ENCODE measurements at places on chromosomes 5 and 9.

GRCh38 chr5:59038798-59039295 lies 456.0 kb downstream of the RAB3C start:
- DNase-seq = no peak

- no peak for DNase-seq
Observed at GRCh38 chr5:143400541-143401226, 2.8 kb downstream of the NR3C1 start.

DNA sequence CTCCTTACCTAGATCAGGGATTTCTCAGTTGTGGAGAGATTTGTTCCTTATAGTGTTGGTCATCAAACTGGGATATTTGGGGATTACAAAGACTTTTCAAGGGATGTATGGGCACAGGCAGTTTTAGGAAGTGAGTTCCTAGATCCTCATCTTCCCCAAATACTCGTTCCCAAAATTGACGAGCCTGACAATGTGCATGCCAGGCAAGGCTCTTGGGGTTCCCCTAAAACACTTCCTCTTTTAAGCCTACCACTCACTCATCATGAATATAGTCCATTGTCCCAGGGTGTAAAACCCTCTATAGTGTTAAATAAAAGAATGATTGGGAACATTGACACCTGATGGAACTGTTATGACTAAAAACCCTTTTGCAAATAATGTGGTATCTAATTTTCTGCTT lies 26.4 kb downstream of the PDCD1LG2 start:
- no peak for DNase-seq

GRCh38 chr5:61649231-61649630 lies 317.2 kb downstream of the ZSWIM6 start:
- DNase-seq = no peak

- DNase-seq = no peak
Observed at GRCh38 chr5:98705841-98706240, 67.6 kb upstream of the RGMB start.

GRCh38 chr9:97852001-97852398 lies 1.0 kb upstream of the FOXE1 start:
- DNase-seq = no peak

GRCh38 chr5:79107020-79107796 lies 4.4 kb upstream of the BHMT start:
- no peak for DNase-seq

DNA sequence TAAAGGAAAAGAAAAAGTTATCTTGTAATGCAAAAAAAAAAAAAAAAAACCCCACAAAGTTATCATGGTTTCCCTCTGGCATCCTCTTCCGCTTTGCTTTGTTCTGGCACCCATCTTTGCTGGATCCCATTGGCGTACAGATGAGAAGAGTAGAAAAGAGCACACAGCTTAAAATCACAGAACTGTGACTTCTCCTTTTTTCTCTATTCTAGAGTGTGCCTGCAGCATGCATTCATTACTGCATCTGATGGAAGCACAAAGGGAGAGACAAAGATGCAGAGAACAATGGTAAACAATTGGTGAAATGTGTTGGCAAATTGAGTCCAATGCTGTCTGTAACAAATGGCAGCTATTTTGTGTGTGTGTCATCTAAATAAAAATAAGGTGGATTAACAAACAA lies 440.8 kb upstream of the PIK3R1 start:
- no peak for DNase-seq

DNA sequence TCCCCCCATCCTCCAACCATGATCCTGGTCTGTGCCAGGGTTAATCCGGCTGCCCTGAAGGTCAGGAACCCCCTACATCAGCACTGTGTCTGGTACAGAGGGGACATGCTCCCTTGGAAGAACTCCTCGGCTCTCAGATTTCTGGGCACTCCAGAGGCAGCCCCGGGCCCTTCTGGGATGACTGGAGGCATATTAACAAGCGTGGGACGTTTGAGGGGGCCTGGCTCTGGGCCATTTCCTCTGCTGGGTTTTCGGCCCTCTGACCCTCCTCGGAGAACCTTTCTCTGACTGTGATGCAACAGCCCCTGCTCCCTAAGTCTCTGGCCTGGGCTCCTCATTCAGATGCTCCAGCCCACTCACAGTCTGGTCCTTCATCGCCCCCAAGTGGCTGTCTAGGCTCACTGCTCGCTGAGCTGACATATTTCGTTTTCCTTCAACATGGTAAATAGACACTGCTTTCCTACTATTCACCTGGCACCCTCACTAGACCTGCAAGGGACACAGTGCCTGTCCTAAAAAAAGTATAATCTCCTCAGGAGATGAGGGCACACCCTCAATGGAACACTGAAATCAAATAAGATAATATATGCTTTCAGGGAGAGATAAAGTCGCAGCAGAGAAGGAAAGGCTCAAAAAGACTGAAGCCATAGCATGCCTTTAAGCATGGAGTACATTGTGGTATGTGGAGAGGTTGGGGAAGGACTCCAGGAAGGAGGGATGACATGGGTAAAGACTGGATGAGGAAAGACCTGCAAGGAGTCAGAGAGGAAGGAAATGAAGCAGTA lies 404.7 kb upstream of the TRPC7 start:
- DNase-seq = peak; percentile 54

DNA sequence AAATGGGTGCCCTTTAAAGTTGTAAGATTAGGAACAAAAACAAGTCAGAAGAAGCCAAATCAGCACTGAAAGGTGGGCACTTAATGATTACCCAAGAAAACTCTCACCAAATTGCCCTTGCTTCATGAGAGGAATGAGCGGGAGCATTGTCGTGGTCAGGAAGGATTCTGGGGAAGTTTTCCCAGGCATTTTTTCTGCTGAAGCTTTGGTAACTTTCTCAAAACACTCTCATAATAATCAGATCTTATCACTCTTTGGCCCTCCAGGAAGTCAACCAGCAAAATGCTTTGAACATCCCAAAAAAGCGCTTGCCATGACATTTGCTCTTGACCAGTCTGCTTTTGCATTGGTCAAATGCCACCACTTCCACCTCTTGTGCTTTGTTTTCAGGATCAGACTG lies 10.4 kb upstream of the PCDHGC3 start:
- DNase-seq = no peak

DNA sequence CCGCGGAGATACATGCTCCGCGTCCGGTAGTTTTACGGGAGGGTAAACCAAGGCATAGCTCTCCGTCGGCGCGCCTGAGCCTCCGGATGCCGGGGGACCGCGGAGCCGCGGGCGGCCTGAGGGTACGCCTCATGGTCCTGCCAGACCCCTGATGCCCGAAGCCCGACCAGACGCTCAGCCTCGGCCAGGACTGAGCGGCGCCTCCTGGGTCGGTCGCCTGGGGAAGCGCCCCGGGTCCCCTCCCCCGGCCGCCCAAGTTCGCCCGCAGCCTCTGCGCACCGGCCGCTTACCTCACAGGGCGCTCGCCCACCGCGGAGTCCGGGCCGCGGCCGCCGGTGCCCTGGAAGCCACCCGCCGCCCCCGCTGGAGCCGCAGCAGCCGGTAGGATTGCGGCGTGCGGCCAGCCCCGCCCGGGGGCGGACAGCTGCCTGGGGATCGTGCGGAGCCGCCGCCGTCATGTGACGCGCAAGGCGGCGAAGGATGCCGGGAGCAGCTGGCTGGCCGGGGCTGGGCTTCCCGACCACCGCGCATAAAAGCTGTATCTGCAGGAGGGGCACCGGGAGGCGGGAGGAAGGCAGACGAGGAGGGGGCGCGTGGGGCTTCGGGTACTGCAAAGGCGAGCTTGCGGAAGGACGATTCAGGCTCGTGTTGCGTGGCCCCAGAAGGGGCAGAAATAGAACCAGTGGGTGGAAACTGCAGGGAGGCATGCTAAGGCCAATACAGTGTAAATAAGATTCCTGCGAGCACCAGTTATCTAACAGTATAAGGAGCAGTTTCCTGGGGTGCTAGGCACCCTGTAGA lies at the start of gene FBXO10:
TSS of gene FBXO10 (minus strand) at position 460 of the 801 bp plus-strand sequence. CDS start 34,612 bp downstream, outside the sequence.
- DNase-seq = peak; percentile 55
